HCEC 1CT (cell line): ENCODE measurements at places on chromosomes 1 and 21.

GRCh38 chr1:29669158-29669871, 433.0 kb downstream of the PTPRU start:
- no peak for DNase-seq

DNA sequence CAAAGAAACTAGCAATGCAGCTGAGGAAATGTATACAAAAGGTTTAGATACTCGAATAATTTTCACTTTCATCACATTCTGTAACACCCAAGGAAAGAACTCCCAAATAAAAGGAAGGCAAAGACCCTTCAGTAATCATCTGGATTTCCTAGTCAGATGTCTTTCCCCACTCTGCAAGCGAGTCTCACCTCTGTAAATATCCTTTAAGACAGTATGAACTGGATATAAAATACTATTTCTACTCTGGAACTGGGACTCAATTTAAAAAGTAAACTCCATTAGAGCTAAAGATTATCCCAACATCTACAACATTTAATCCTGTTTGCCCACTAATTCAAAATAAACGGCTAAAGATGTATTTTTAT, 27.0 kb downstream of the C2CD2 start:
- no peak for DNase-seq

GRCh38 chr21:31616216-31616615, 43.3 kb upstream of the SOD1 start:
- DNase-seq, result no peak

DNA sequence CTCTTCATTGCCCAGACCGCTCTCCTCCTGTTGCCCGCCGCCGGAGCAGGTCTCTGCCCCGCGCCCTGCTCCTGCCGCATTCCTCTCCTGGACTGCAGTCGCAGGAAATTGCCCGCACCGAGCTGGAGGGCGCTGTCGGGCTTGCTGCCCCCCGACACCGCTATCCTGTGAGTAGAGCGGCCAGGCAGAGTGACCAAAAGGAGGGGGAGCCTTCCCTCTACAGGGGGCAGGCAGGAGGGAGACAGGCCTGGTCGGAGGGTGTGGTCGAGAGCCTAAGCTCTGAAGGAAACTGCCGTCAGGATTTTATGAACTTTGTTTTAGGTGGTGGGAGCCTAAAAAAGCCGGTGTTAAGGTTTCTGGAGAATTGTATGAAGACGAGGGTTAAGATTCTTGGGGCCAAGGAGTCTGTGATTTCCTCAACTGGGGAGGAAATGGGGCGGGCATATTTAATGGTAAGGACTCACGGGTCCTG, 517 bp downstream of the LRIG2 start:
- DNase-seq, result peak; percentile 64

- no peak for DNase-seq
Observed at GRCh38 chr1:239997515-239998311, 94.0 kb upstream of the FMN2 start.

GRCh38 chr1:212310383-212310782, 25.2 kb downstream of the PPP2R5A start:
- no peak for DNase-seq

- no peak for DNase-seq
Observed at GRCh38 chr21:17513214-17514123, 626 bp downstream of the CXADR start.

DNA sequence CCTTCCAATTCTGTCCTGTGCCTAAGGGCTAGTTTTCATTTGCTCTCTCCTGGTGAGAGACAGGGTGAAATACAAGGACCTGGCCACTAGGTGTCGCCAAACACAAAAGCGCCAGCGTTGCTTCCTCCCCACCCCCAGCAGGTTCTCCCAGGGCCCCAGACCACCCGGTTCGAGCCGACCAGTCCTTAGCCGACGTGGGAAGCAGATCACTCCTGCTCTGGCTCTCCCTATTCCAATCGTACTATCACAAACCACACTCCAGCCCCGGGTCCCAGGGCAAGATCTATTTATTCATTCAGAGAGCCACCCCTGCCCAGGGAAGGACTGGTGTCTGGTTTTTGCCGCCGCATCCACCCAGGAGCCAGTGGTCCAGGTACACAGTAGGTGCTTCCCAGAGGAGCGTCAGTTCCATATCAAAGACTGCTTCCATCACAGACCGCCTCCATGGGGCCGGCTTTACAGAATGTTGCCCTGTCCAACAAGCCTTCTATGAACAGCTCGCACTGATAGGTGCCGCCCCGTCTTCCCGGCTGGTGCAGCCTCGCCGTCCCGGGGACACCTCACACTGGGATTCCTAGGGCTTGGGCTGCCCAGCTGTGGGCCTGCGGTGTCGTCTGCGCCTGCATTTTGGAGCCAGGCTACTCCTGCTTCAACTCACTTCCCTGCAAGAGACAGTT, 35.0 kb downstream of the CTNNBIP1 start:
- DNase-seq, result peak; percentile 49

GRCh38 chr1:67833602-67833940, 304 bp upstream of the GNG12 start:
- DNase-seq, result peak; percentile 29

GRCh38 chr21:26061437-26061836, 109.1 kb downstream of the APP start:
- DNase-seq, result no peak

DNA sequence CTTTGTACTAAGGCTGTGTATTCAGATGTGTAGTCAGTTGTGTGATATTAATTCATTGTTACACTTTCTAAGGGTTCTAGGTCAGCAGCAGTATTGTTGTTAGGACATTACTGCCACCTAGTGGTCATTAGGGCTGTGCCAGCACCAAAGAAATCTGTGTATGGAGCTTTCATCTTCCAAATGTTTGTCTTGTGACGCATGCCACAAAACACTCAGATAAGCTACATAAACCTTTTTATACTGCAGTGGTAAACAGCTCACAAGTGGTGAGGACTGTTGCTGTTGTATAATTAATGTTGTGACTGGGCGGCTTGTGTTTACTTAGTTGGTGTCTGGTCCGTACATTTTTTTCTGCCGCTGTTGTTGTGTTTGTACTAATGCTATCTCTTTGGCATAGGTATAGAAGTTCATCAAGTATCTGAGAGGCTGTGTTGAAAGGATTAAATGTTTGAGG, 51.7 kb downstream of the S1PR1 start:
- peak; percentile 89 for DNase-seq

DNA sequence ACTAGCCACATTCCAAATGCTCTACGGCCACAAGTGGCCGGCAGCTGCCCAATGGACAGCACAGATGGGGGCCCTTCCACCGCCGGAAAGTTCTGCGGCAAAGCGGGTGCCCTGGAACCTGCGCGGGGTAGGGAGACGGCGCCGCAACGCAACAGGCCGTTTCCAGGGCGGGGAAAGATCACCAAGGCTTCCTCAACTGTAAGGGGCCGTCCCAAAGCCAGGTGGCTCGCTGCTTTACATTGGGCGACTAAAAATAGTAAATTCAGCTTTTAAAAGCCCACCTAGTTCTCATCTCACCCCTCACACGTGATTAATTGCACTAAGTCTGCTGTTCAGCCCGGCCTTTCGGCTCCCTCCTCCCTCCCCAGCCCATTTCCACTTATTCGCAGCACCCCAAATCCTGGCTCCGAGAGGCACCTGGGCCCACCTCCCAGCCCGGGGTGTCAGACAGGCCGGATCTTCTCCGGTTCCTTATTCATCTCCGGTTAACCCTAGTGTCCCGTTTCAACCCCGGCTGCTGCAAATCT, 643 bp downstream of the CFAP298 start:
- peak; percentile 21 for DNase-seq

DNA sequence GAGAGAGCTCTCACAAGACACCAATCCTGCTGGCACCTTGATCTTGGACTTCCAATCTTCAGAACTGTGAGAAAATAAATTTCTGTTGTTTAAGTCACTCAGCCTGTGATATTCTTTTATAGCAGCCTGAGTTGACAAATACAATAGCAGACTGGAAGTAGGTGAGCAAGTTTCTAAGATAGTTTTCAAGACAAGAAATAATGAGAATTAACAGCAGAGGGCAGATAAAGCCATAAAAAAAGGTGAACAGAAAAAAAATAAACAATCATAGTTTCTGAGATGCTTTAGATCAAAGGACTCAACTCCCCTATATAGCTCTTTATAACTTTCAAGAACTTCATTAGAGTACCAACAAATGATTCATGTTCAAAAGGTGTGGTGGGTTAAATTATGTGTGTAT, 119.8 kb downstream of the PLPPR5 start:
- DNase-seq, result peak; percentile 6

DNA sequence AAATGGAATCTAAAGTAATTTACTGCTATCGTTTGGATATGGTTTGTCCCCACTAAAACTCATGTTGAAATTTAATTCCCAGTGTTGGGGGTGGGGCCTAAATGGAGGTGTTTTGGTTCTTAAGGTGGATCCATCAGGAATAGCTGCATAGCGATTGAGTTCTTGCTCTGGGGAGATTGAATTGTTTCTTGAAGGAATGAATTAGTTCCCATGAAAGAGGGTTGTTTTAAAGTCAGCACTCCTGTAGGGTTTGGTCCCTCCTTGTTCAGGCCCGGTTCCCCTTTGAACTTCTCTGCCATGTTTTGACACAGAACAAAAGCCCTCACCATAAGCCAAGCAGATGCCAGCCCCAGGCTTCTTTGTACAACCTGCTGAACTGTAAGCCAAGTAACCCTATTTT, 170.9 kb downstream of the COL11A1 start:
- no peak for DNase-seq

DNA sequence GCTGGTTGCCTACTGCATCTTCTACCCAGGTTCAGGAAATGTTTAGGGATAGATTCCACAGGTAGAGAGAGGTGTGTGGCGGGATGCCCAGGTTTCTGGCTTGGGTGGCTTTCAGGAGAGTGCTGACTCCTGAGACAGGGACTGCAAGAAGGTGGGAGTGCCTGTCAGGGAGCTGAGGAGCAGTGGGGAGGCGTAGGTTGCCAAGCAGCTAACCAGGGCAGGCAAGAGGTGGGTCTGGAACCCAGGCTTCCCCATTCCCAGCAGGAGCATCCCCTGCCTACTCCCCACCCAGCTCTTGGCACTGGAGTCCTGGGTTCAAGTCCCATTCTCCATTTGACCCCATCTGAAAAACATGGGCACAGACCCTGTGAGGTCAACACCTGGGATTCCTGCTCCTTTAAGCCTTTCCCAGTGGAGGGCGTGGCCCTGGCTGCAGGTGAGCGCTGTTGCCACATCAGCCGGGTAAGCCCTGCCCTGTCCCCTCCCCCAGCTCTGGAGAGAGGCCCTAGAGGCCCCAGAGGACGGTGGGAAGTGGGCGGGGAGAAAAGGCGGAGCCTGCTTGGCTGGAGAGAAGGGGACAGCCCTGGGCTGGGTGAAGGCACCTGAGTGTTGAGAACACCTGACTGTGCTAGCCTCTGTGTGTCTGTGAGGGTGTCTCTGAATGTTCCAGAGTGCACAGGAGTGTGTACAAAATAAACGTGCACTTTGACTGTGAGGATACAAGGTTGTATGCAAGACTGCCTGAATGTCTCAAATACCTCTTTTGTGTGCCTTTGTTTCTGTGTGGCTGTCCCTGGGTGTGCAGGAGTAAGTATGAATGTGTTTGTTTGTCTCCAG, 14.0 kb upstream of the SYNC start:
- DNase-seq, result no peak

DNA sequence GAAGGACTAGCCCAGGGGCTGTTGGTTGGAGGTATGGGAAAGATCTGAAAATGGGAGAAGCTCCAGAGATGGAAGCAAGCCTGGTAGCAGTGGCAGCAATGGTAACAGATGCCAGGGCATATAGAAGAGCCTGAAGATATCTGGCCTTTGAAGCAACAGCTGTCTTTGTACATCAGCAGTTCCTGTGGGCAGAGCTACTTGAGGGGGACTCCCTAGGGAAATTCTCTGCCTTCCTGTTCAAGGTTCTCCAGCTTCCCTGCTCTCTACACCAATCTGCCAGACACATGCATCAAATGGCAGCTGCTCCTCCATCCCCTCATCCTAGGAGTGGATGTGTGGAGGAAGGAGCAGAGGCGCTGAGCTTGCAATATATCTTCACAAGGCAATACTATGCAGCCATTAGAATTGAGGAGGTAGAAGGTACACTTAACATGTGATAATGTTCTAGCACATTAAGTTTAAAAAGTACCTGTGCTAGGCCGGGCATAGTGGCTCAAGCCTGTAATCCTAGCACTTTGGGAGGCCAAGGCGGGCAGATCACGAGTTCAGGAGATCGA, 2.2 kb downstream of the TMEM35B start:
- no peak for DNase-seq

DNA sequence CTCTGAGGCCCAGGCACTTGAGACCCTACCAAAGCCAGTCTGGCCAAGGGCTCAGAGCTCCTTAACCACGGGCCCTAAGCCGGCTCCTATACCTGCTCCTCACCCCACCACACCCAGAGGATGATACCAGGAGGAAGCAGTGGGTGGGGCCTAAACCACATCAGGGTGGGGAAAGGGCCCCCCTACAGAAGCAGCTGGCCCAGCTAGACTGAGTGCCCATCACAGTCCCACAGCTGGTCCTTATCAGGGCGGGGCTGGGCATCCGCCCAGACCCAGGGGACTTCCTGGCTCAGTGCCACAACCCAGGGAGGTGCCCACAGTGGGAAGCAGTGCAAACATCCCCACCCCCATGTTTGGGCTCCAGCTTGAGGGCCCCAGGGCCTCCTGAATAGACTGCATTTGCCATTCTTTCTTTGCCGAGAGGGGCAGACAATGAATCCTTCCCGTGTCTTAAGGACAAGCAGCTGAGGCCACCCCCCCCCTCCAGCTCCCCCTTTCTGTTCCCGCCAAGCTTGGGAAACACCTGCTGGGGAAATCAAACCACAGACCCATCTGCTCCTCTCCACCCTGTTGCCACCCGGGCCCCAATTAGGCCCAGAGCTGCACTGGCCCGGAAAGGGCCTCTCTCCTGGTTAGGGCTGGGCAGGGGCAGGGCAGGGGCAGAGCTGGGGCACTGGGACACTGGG, 6.2 kb downstream of the E2F2 start:
- DNase-seq, result no peak

DNA sequence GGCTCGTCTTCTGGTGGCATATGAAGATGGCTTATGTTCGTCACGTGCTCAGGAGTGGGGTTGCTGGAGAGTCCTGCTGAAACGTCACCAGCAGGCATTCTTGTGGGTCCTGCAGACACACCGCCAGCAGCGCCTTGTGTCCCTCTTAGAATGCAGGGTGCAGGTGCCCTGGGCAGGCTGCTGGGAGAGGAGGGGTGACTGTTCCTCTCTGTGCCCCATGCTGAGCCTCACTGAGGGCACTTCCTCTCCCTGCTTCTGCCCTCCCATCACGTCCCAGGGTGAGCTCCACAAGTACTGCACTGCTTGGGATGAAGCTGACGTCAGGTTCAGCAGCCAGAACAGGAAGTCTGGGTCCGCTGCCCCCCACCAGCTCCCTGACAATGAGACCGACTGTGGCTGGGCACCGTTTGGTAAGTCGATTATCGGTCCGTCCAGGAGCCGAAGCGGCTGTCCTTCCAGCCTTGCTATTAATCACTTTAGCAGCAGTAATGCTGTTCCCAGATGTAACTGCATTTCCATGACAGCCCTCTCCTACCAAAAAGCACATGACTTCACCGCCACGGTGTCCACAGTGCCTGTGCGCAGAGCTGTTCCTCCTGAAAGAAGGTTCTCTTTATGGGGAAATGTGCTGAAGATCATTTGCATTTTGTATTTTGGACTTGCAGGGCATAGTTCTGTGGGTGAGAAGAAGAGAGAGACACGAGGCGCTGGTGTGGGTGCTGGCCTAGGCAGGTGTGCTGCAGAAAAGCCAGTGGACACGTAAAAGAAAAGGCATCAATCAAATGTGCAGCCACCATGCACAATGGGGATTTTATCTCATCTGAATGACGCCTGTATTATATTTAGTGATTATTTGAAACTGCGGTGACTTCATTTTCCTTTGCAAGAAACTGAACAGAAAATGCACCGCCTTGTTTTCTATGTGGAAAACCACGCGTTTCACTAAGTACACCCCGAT, 21.0 kb downstream of the SLC37A1 start:
- no peak for DNase-seq
